Mucosa of gallbladder (tissue), 1 donor: ENCODE measurements at places on chromosomes 6 and 20. TPM values are rescaled to one million over a fixed set of nuclear protein-coding genes. Genes with fewer than 3 reads are reported as not detected.

The TPMT gene
- 18.5 TPM for total RNA-seq

The FAM184A gene
- total RNA-seq, result 1.0 TPM

The ERVFRD-1 gene
- total RNA-seq, result 0.40 TPM

The CCM2L gene
- 5.6 TPM for total RNA-seq
